Sciatic nerve (tissue), 2 donors: ENCODE measurements at places on chromosomes 6 and 20. TPM values are rescaled to one million over a fixed set of nuclear protein-coding genes. Genes with fewer than 3 reads are reported as not detected.

DNA sequence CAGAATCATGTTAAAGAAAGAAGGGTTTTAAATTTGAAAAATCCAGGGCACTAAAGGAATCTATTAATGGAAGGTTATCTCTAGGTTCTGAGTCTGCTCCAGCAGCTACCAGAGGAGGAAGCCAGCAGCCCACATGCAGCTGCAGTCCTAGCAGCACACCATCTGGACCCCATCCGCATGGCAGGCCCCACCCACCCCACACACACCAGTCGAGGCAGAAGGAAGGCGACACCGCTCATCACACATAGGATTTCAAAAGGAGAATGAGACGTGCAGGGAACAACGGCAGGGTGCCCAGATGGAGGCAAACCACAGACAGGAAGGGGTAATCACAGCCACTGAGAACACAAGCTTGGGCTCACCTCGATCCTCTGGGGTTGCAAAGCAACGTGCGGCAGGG lies 78.9 kb downstream of the GINS1 start:
- no peak for DNase-seq

Gene EBF4
- total RNA-seq: 15.3 TPM

Gene PDYN
- not detected for total RNA-seq

GRCh38 chr6:28277746-28278145 lies 3.6 kb upstream of the PGBD1 start:
- no peak for DNase-seq

Gene BANF2
- not detected for total RNA-seq

DNA sequence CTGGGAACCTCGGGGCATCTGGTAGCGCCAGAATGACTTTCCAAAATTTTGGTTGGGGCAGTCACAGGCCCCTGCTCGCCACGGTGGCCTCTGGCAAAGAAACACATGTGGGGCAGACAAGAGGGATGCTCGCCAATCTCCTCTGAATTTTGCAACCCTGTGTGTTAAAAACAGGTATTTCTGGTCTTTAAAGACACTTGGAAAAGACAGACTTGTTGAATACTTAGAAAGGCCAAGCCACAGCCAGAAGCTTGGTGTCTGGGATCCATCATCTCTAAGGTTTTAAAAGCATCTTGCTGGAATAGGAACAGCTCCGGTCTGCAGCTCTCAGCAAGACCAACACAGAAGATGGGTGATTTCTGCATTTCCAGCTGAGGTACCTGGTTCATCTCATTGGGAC lies 31.2 kb downstream of the HLA-E start:
- no peak for DNase-seq

Gene RTF2
- 88.7 TPM for total RNA-seq

DNA sequence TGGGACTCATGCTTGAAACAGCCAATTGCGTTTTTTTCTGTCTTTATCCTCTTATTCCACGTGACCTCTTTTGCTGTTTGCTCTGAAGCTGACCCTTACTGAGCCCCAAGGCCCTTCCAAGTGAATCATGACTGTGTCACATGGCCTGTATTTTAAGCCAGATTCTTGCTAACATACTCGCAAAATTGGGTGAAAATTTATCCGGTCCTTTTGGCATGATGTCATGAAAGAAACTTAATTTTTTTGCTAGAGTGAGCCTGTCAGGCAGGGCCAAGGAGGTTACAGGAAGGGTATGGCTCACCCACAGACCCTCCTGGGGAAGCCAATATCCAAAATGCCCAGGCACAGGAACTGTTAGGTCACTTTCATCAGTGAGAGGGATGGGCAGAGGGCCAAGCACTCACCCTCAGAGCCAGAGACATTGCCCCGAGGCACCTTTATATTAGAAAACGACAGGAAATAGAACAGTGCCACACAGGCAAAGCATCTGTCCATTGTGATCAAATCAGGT lies 296.7 kb downstream of the CDH26 start:
- no peak for DNase-seq

Gene SIM1
- total RNA-seq: 0.04 TPM

- DNase-seq: no peak
These were observed 230.0 kb upstream of the BTBD3 start for GRCh38 chr20:11687546-11688292.

DNA sequence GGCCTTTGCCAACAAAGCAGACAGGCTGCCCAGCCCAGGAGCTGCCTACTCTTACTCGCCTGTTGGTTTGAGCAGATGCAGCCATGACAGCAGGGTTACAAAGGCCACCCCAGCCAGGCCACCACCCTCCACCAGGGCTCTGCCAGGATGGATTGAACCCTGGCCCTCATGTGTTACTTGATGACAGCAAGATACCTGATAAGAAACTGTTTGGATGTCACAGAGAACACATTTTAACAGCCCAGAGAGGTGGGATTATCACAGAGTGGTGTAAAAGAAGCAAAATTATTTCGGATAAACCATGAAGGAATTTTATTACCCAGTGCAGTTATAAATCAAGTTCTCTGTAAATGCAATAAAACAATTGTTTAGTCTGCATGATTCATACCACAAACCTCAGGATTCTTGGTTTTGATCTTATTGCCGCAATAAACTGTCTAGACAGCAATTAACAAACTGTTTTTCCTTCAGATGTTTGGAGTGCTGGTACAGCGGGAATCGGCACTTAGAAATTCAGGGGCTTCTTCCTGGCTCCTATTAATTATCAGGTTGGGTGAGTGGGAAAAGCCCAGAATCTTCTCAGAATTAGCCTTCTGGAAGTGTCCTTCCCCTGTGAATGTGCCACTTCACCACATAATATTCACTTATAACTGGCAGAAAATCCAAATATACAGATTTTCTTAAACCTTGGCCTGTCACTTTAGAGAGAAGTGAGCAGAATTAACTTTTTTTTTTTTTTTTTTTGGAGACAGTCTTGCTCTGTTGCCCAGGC lies 58.0 kb upstream of the SALL4 start:
- DNase-seq: no peak

DNA sequence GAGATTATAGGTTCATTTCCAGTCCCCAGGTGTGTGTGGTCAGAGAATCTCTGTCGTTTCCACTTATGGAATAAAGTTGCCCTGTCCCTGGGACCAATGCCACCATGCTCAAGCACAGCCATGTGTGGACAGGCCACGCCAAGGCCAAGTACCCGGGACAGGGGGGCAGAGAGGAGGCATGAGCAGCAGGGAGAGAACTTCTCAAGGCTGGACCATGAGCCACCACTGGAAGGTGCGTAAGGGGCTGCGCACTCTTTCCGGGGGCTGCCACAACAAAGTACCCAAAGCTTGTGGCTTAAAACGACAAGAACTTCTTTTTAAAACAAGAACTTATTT lies 209.2 kb upstream of the KCNQ5 start:
- no peak for DNase-seq

- DNase-seq: no peak
These were observed 217.5 kb upstream of the SUPT3H start for GRCh38 chr6:45595010-45595851.

- DNase-seq: no peak
These were observed 31.5 kb downstream of the SNX5 start for GRCh38 chr20:17936761-17937732.

GRCh38 chr6:138944412-138944811 lies 43.6 kb downstream of the REPS1 start:
- DNase-seq: no peak

- no peak for DNase-seq
These were observed 75.9 kb upstream of the MYL9 start for GRCh38 chr20:36465109-36466080.

DNA sequence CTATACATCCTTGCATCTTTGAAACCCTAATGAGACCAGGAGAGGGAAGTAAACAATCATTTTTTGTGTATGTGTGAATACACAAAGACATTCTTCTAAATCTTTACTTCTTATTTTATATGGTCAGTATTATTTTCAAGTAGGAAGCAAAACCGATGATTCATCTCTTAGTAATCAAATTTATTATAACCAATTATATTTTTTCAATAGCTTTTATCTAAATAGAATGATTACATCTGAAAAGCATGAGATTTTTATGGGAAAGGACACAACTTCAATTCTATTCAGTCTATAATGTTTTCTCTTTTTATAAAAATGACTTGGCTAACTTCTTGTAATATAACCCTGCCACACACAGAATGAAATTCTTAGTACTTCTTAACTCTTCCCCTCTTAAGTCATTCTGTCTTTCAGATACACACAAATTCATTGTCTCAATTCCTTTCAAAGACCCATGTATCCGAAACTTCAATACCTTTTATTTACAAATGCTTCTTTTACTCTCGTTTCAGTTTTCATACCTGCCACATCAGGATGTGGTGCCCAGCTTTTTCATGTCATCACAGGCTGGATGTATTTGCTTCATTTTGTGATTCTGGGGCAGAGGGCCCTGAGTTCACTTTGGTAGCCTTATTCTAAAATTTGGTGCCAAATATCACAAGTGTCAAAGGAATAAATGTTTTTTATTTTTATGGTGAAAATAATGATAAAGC lies 227.0 kb downstream of the PHF3 start:
- DNase-seq: no peak

DNA sequence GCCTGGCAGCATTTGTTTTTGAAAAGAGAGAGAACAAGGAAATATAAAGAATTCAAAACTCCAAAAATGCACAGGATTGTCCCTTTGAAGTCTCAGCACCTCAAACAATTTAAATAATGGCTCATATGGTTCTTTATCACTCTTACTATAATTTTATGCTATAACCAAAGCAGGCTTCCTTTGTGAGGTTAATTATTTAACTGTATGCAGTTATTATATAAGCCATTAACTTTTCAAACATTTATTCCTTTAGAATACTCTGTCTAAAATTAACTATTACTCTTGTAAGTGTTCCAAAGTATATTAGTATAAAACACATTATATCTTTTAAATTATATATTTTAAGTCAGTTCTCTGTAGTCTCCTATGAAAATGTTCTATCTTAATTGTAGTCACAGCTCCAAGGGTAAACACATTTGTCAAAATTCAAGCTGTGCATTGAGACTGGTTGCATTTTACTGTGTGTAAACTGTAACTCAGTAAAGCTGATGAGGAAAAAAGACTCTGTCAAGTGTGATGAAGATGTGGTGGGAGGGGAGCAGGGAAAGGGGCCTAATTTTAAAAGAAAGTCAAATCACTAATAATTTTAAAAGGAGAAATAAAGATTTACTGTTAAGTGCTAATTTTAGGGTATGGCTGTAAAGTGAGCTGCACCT lies 20.0 kb upstream of the PLAGL1 start:
- DNase-seq: no peak

- DNase-seq: no peak
These were observed 44.4 kb downstream of the DCDC2 start for GRCh38 chr6:24313251-24314141.

Gene SLC17A3
- total RNA-seq: not detected

Gene SIGLEC1
- total RNA-seq: 19.2 TPM

Gene TSBP1
- not detected for total RNA-seq

Gene WDR27
- total RNA-seq: 58.5 TPM

DNA sequence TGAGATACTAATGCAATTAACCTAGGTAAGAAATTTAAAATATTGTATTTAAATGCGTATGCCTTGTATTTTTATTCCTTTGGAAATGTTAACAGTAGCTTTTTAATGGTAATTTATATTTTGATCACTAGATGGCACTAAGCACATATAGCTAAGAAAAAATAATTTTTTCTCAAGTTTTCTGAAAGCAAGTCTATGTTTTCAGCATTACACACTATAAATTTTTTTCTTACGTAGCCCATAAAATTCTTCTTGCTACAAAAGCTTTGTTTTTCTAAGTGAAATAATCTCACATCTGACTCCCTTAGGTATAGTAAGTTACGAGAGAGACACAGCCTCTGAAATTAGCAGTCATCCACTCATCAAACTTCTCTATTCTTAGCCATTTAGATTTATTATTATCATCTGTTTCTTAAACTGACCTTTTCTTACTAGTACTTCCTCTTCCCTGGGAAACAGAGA lies 35.7 kb downstream of the TSPYL4 start:
- DNase-seq: no peak

Gene PBOV1
- total RNA-seq: not detected

Gene SMLR1
- not detected for total RNA-seq

Gene FILIP1
- 40.2 TPM for total RNA-seq

- no peak for DNase-seq
These were observed 389.6 kb upstream of the JAG1 start for GRCh38 chr20:11063444-11063843.
